Lung (tissue), 17 donors: ENCODE measurements at places on chromosomes 12 and 14. TPM values are rescaled to one million over a fixed set of nuclear protein-coding genes. Genes with fewer than 3 reads are reported as not detected.

DNA sequence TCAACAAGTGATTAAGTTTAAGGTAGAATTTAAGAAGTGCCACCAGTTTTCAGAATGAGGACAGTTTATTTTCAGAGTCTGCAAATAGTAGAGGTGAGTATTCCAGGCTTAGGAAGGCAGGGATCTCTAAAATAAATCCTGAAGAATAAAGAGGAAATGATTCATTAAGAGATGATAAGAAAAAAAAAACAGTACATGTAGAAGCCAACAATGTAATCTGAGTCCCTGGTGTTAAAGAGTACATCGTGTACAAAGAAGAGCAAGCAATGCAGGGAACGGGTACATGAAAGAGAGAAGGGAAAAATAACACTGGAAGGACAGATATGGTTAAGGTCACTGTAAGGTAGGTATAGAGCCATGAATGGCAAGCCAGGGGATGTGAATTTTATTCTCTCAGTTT is 95.2 kb upstream of the FOXG1 start:
- DNase-seq, result no peak

GRCh38 chr12:96026331-96026730 is 9.1 kb downstream of the LTA4H start:
- DNase-seq, result no peak

- DNase-seq, result no peak
Observed at GRCh38 chr14:67668559-67668958, 5.9 kb downstream of the VTI1B start.

- no peak for DNase-seq
Observed at GRCh38 chr12:32824596-32824995, 68.9 kb upstream of the YARS2 start.

DNA sequence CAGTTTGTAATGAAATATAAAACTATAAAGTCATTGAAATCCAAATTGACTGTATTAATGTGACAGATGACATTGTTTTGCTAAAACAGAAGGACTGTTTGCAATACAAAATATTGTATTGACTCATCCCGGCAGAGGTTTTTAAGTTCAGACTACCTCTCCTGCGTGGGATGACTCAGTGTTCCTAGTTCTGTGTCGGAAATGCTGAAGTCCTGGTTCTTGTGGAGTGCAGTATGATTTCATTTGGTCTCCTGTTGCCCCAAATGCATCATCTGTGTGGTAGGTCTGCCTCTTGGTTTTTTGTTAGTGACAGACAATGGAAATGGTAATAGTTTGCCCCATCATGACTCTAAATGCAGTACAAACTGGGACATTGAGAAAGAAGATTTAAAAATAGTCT is 27.8 kb downstream of the PELI2 start:
- no peak for DNase-seq

AQP6 gene
- total RNA-seq, result 0.31 TPM

DNAI7 gene
- 9.0 TPM for total RNA-seq

DNA sequence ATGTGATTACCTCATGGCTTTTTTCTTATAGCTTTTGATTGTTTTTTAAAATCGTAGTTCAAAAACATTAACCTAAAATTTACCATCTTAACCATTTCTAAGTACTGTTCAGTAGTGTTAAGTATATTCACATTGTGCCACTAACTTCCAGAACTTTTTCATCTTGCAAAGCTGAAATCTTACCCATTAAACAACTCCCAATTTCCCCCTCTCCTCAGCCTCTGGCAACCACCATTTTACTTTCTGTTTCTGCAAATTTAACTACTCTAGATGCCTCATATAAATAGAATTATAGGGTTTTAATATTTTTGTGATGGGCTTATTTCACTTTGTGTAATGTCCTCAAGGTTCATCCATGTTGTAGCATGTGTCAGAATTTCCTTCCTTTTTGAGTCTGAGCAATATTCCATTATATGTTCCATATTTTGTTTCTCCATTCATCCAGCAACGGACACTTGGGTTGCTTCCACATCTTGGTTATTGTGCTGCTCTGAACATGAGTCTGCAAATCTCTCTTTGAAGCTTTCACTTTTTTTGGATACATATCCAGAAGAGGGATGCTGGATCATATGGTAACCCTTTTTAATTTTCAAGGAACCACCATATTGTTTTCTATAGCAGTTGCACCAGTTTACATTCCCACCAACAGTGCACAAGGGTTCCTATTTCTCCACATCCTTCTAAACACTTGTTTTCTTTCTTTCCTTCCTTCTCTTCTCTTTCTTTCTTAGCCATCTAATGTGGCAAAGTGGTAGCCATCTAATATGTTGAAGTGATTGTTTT is 5.0 kb downstream of the HIF1A start:
- DNase-seq, result no peak

DNA sequence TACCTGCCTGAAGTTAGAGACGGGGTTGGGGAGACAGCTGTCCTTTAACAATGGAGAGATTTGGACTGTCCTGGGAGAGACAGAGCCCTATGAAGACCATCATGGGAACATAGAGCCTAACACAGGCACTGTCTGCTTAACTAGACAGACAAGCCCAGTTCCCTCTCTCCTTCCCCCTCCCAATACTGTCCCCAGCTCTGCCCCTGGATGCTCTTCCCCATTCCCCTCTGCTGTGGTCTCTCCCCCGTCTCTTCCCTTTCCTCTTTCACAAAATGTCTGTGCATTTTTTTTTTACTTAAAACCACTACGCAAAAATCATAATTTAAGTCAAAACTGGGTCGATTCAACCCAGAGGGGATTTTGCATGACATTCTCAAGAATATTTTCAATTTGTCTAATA is 232.9 kb downstream of the CHST11 start:
- DNase-seq, result no peak

SLC5A8 gene
- total RNA-seq, result 3.8 TPM

DNA sequence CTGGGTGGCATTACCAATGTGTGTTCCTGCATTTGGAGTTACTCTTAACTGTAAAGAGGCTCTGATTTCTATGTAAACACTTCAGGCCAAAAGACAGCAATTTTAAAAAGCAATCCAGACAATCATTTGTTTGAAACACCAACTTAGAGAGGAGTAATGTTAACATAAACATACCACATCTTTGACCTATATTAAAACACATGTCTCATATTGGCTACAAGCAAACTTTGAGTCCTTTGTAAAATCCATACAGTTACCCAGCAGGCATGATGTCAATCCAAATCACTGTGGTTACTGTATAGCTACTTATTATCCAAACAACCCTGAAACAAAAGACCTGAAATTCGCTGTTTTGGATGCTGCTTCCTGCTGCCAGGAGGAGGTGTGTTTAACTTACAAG is 7.5 kb upstream of the G2E3 start:
- DNase-seq, result no peak

DNA sequence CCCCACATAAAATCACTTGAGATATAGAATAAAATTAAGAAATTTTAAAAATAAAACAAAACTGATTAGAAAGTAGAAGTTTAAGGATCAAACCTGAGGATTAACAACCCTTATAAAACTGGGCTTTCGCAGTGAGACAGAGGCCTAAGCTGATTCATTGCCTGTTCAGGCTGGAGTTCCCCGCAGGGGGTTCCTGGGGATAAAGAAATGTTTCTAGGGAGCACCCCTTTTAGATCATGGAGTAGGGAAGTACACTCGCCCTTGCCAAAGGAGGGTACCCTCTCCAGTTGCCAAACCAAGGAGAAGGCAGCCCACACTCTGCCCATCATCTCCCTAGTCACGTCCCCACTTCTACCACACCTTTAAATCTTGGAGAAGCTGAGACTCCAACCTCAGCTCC is 6.8 kb downstream of the GLIPR1 start:
- no peak for DNase-seq

GRCh38 chr14:85947461-85948139 is 417.7 kb downstream of the FLRT2 start:
- DNase-seq, result no peak

GRCh38 chr12:128830505-128830893 is 6.7 kb upstream of the SLC15A4 start:
- no peak for DNase-seq

DNA sequence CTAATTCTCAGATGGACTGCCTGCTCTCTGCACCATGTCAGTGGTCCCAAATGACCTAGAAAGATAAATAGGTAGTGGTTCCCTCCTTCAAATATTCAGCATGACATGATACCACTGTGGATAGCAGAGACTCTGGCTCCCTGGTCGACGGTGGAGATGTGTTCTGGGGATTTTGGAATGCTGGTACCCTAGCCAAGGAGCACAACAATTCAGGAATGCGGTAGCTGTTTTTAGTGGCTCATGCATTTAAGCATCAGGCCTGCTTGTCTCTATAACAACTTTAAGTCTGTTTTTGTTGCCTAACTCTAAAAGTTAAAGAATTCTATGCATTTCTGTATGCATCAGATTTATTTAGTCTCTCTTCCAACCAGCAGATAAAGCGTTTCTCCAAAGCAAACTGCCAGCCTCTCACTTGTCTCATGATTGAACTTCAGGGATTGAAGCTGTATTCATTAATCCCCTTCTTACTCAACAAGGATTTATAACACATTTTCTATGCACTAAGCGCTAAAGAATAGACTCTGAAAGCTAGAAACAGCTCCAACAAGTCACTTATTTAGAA is 164.9 kb upstream of the BMP4 start:
- DNase-seq, result no peak
